ENCODE measurements at places on chromosomes 1 and 21.

GRCh38 chr21:46363698-46364097 lies 39.7 kb downstream of the PCNT start:
- DNase-seq = no peak

DNA sequence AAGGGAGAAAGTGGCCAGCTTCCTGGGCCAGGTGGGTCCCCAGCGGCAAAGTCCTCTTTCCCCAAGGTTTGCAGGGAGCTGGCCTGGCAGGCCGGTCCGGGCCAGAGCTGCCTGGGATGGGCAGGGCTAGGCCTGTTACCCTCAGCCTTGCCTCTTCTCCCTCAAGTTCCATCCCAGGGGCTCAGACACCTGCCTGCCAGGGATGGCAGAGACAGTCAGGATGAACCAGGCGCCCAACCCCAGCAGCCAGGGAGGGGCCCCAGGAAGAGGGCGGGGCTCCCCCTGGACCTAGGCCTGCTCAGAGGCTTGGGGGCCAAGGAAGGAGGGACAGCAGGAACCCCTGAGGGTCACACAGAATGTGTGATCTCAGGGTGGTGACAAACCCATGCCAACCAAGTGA lies 120.6 kb downstream of the CASZ1 start:
- DNase-seq = no peak

GRCh38 chr1:2060072-2060471 lies 9.9 kb downstream of the PRKCZ start:
- no peak for DNase-seq

GRCh38 chr1:238652346-238652968 lies 733.9 kb upstream of the CHRM3 start:
- DNase-seq = no peak

GRCh38 chr1:32779242-32779641 lies 37.9 kb downstream of the YARS1 start:
- no peak for DNase-seq

GRCh38 chr1:175449306-175449705 lies 256.7 kb upstream of the KIAA0040 start:
- DNase-seq = no peak

- peak; percentile 83 for DNase-seq
Measured at GRCh38 chr21:46392921-46393320, 65.8 kb upstream of the DIP2A start.

GRCh38 chr1:60036856-60037460 lies 36.6 kb downstream of the C1orf87 start:
- DNase-seq = peak; percentile 39

DNA sequence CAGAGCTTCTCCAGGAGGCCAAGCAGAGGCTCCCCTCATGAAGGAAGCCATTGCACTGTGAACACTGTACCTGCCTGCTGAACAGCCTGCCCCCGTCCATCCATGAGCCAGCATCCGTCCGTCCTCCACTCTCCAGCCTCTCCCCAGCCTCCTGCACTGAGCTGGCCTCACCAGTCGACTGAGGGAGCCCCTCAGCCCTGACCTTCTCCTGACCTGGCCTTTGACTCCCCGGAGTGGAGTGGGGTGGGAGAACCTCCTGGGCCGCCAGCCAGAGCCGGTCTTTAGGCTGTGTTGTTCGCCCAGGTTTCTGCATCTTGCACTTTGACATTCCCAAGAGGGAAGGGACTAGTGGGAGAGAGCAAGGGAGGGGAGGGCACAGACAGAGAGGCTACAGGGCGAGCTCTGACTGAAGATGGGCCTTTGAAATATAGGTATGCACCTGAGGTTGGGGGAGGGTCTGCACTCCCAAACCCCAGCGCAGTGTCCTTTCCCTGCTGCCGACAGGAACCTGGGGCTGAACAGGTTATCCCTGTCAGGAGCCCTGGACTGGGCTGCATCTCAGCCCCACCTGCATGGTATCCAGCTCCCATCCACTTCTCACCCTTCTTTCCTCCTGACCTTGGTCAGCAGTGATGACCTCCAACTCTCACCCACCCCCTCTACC lies 19.1 kb downstream of the CSF1 start:
- DNase-seq = no peak

GRCh38 chr1:172498857-172499256 lies 34.1 kb upstream of the SUCO start:
- no peak for DNase-seq

DNA sequence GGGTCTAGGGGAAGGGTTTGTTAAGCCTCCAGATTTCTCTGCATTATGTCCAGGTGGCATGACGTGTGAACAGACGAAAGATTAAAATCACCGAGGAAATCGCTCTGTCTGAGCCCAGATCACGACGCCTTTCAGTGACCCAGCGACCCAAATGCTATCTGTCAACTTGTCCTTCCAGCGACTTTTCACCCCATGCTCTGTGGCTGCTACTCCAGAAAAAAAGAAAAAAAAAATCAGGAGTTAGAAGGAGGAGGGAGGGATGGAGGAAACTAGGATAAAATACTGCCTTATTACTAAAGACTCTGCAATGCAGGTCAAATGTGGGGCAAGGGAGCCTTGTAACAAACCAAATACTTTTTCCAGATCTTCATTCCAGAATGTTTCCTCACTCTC lies 352.0 kb downstream of the NUF2 start:
- peak; percentile 86 for DNase-seq

GRCh38 chr1:109186733-109187086 lies 27.0 kb upstream of the SARS1 start:
- DNase-seq = no peak

DNA sequence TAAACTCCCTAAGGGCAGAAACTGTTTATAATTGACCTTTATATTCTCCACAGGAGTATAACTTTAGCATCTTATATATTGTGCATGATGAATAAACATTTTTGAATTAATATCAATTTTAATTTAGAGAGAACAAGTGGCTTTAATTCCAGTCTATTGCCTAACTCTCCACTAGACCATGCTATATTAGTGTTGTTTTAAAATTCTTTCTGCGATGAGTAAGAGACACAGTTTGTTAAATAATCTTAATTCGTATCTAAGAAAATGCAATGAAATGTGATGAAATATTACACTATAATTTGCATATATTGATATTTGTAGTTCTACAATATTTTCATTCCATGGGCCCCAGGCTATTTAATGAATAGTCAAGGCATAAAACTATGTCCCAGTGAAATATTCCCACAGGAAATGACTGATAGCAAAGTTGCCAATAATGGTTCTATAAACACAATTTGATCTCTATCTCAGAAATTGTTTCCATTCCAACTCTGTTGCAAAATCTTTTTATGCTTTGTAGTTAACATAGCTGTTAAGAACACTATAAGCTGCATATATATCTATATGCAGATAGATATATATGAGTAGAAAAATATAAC lies 2.9 kb upstream of the SYDE2 start:
- DNase-seq = no peak

- DNase-seq = no peak
Measured at GRCh38 chr1:118650107-118650807, 337.9 kb downstream of the TBX15 start.

DNA sequence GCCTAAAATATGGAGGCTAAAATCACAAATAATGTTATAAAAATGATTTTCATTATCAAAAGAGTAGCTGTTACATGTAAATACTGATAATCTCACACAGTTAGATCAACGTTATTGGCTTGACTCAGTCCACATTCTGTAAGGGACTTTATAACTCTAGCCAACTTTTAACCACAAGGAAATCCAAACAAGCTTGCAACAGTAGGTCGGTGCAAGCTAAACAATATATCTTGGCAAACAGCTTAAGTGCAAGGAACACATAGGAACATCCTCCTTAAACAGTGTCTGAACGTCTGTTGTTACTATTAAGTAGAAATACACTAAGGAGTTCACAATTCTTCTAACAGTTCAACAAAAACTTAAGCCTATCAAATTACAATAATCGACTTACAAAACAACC lies 126.7 kb downstream of the EIF4G3 start:
- DNase-seq = peak; percentile 5

All from AG08395 (cell line).